ENCODE measurements at places on chromosomes 12 and 14.

GRCh38 chr14:21087294-21088091 lies 11.0 kb downstream of the ZNF219 start:
- peak; percentile 56 for DNase-seq

GRCh38 chr12:94379479-94380113 lies 80.1 kb downstream of the CEP83 start:
- DNase-seq, result no peak

DNA sequence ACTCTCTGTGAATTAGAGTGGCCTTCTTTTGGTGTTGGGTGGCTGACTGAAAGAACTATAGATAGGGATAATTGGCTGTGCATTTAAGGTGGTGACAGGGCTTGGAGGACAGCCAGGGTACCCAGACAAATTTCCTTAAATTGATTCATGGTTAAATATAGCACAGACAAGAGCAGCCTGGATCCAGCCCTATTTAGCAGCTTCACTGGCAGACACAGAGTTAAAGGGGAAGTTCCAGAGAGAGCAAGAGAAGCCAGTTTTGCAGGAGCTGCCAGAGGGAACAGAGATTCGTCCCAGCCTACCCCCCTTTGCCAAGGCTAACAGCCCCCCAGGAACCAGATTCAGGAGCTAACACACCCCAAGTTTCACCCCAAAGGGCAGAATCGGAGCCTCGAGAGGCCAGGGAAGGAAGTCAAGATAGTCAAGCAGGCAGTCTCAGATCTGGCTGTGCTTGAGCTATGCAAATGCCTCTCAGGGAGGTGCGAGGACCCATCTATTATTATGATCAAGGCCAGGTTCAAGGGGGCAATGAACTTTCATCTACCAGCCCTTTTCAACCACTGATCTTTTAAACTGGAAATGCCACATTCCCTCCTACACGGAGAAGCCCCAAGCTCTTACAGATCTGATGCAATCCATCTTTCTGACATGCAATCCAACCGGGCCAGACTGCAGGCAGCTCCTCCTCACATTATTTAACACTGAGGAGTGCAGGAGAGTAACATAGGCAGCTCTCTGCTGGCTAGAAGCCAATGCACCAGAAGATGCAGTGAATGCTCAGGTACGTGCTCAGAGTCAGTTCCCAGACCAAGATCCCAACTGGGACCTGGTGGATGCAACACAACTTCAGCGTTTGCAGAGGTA lies 58.2 kb downstream of the DHRS2 start:
- DNase-seq, result no peak

GRCh38 chr14:95463171-95463901 lies 53.1 kb downstream of the SYNE3 start:
- DNase-seq, result no peak

- no peak for DNase-seq
Measured at GRCh38 chr12:40622246-40622838, 69.9 kb upstream of the CNTN1 start.

DNA sequence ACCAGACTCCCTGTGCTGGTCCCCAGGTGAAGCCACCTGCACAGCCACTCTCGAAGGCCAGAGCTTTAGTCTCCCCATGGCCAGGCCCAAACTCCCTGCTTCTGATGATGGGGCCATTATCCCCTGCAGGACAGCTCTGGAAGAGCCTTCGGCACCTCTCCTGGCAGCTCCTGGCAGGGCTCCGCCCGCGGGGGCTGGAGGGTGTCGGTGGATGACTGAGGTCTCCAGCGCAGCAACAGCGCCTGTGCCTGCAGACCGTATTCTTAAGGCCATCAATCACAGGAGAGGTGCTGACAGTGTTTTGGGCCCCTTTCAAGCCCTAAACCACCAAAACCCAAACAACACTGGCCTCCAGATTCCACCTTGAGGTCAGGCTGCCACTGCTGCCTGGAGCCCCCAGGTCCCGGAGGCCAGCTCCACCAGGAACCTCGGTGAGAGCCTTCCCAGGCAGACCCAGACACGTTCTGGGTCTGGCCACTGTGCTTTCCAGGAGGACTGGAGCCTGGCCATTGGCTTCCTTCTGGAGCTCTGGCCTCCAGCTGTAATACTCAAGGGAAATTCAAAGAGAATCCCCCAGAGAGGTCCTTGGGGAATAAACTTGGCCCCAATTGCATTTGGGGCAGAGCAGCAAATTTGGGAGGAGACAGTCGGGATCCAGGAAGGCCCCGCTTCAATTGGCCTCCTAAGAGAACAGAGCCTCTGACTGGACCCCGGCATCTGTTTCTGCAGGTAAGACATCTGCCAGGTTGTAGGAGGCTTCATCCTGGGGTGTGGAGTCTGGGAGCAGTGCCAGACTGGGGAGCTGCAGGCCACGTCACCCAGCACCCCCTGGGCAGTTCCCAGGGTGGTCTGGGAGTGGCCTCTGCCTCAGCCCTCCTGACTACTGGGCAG lies 210.6 kb upstream of the RTL1 start:
- DNase-seq, result no peak

DNA sequence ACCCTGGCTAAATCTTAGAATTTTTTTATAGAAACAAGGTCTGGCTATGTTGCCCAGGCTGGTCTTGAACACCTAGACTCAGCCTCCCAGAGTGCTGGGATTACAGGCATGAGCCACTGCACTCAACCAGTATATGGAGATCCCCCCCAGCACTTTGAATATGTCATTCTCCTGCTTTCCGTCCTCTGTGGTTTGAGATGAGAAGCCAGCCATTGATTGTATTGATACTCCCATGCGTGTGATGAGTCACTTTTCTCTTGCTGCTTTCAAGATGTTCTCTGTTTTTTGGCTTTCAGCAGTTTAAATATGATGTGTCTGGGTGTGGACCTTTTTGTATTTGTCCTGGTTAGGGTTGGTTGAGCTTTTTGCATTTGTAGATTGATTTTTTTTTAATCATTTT lies 75.2 kb upstream of the DNM1L start:
- DNase-seq, result no peak

DNA sequence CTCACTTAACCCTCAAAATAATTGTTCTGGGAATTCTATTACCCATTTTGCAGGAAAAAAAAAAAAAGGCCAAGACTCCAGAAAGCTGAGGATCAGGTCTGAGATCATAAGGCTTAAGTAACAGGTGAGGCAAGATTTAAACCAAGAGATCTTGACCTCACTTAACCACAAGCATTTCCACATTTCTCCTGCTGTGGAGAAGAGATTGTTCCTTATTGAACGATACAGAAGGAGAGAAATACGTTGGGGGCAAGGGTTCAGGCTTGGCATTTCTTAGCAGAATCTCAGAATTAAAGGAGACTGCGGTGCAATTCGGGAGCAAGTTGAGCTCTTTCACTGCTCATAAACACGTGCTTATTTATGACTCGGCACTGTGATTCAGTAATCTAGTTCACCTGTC lies 885.3 kb upstream of the TMEM132C start:
- DNase-seq, result no peak

GRCh38 chr12:69553628-69554248 lies 31.5 kb upstream of the CCT2 start:
- no peak for DNase-seq

DNA sequence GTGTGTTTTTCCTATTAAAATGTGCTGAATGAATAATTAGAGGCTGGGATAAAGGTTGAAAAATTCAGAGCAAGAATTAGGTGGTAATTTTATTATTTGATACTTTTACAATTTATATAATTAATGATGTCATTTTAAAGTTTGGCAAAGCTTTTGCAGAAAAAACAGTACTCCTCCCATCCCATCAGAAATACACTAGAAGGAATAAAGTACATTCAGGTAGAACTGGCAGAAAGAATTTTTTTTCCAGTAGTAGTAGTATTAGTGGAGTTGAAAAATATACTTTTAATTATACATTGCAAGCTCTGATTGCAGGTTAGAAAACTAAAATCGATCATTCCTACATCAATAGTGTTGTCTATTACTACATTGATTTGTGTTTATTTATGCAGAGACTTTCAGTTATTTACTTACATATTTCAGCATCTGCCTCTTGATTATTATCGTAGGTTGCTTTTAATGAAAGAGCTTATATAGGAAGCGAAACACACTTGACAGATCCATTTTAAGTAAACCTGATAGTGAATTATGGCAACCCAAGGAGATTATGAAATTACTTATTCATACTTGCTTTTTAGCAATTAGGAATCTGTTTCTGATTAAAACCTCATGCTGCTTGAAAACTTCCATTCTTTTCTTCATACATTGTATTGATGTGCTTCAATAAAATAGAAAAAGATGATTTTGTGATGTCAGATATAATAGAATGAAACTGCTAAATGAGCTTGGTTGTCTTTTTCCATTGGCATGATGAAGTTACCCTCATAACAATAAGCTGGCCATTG lies 10.1 kb downstream of the FOXG1 start:
- DNase-seq, result no peak

GRCh38 chr12:108778053-108778452 lies 46.7 kb upstream of the CORO1C start:
- no peak for DNase-seq

- DNase-seq, result no peak
Measured at GRCh38 chr14:56300495-56300894, 182.3 kb downstream of the PELI2 start.

DNA sequence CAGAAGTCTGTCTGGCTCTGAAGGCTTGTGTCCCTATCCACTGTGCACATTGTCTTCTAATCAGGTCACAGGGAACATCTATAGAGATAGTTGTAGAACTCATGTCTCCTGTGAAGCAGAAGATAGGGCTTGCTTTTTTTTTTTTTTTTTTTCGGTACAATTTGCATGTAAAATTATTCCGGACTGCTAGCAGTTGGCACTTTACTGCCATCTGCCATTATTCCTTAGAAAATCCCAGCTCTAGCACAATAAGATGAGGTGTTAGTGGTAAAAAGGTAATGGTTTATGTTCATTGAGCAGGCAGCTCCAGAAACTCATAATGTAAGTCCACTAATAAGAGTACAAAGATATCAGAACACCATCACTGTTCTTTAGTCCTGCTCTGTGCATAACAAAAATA lies 8.7 kb downstream of the MYRFL start:
- no peak for DNase-seq

- no peak for DNase-seq
Measured at GRCh38 chr12:57844709-57845477, 1.6 kb downstream of the CTDSP2 start.

DNA sequence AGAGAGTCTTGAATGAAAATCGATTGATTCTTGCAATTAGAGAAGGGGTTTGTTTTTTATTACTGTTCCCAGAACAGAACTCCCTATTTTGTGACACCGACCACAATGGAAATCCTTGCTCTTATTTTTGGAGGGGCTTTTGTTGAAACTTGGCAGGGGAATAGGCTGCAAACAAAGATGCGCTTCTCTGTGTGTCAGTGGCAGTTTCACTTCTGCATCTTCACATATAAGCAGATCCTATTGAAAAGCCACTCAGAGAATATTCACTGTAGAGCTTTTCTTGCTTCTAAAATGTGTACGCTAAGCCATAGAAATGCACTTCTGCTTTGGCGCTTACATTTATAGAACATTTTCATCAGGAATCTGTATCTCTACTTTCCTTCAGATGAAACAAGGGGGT lies 1822.4 kb upstream of the SEL1L start:
- no peak for DNase-seq

DNA sequence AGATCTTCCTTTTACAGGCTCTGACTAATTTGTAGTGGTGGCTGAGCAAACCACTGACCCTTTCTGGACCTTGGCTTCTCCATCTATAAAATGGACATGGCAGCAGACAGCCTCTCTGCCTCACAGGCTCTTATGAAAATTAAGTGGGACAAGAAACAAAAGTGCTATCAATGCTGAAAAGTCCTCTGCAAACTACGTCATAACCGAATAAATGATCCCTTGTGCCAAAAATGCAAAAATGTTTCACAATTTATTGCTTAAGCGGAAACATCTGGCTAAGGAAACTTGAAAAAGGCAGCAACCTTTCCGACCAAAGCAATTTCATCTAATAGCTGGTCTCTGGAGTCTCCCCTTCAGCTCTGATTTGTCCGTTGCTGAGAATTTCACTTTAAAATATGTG lies 108.5 kb upstream of the PLXNC1 start:
- DNase-seq, result no peak

GRCh38 chr12:49138587-49138986 lies 7.4 kb upstream of the TUBA1B start:
- DNase-seq, result no peak

DNA sequence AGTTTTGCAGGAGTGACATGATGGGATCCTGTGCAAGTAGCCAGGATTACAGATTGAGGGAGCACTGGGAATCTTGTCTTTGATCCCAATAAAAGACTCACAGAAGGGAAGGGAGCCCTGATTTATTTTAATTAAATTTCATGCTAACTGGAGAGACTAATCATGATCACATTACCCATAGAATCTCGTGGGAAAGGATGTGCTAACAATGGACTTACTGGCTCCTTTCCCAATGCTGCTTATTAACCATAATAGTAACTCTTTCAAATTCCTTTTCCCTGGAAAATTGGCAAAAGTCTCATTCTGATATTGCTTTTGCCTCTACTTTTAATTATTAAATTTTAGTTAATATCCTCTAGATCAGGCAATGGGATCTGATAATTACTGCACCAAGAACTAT lies 174.8 kb upstream of the AVPR1A start:
- DNase-seq, result no peak

DNA sequence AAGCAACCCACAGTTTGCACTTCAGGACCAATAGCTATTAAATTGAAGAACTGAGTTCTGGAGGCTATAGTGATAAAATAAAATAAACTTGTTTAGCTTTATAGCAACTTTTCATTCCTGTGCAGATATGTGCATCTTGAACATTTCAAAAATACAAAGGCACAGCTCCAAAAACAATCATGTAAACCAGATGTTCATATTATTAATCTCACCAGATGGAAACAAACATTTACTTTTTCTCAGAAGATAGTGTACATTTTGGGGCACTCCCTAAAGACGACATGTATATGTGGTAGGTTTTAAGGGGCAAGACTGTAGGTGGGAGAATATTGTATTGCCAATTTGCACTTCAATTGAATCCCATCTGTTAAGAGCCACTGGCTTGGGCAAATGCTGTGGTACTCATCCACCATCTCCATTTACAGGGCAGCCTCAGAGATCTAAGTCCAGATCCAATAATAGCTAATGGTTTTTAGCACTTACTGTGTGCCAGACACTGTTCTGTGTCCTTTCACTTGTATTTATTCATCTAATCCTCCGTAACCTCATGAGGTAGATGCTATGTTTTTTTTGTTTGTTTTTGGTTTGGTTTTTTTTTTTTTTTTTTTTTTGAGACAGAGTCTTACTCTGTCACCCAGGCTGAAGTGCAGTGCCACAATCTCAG lies 49.1 kb downstream of the PTGER2 start:
- no peak for DNase-seq

DNA sequence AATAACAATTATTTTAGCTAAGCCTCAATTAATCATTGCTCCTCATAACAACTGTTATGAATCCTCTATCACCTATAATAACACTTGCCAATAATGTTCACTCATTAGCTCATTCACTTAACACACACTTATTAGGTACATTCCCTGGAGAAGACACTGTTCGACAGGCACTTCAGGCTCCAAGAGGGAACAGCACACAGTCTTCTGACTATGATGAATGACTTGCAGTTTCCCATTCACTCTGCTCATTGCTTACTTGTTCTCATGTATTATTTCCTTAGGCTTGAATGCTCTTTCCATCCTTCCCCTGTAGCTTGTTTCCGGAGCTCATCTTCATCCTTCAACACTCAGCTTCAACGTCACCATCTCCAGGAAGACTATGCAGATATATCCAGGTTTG lies 437.3 kb downstream of the TMEM132D start:
- DNase-seq, result no peak

- DNase-seq, result no peak
Measured at GRCh38 chr12:31645924-31646323, 13.6 kb upstream of the ETFBKMT start.

GRCh38 chr12:82745063-82745674 lies 58.5 kb downstream of the TMTC2 start:
- DNase-seq, result no peak

All from effector CD8-positive, alpha-beta T cell (primary cell).